ENCODE measurements at places on chromosomes 1 and 21. TPM values are rescaled to one million over a fixed set of nuclear protein-coding genes. Genes with fewer than 3 reads are reported as not detected.

DNA sequence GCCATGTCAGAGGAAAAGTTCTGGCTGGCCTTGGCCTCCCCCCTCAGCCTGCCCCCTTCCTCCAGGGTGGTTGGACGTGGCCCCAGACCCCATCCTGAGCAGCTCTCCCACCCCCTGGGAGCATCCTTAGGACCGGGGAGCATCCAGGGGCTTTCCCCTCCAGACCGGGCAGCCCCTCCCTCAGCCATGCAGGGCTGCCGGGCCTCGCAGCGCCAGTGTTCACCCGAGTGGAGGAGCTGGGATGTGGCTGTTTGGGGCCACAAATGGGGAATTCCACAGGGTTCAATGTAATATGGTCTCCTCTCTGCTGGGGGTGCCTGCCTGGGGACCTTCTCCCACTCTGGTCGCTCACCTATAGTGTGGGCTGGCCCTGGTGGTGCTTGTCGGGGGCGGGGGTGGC is 4.2 kb upstream of the PFKL start:
- no peak for DNase-seq

DNA sequence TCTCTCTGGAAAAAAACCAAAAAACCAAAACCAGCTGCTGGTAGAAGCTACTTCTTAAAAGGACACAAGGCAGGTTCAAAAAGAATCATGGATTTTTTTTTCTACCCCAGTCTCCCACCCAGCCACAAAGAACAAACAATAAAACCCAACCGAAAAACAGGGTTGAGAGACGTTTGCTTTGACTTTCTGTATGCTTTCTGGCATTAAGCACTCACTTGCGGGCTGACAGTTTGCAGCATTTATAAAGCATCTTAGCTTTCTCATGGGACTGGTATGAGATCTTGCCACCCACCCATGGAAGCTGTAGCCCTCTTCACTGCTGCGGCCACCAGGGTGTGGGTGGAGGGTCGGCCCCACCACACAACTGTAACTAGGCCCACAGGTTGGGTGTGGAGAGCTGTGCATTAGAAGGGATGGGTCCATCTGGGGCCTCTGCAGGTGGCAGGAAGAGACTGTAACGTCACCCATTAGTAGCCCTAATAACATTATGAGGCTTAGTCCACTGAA is 165.7 kb downstream of the RHOU start:
- DNase-seq, result no peak

DNA sequence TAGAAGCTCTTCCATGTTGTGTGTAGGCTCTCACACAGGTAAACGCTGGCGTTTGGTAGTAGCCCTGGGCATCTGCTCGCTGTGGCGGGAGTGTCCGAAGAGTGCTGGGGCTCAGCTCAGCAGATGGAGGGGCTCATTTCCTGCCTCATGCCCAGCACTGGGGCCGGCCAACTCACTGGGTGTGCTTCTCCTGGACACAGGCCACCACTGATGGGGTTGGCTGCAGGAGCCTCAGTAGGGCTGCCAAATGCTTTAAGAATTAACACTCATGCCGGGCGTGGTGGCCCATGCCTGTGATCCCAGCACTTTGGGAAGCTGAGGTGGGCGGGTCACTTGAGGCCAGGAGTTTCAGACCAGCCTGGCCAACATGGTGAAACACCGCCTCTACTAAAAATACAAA is 20.9 kb downstream of the UQCRHL start:
- DNase-seq, result peak; percentile 68

DNA sequence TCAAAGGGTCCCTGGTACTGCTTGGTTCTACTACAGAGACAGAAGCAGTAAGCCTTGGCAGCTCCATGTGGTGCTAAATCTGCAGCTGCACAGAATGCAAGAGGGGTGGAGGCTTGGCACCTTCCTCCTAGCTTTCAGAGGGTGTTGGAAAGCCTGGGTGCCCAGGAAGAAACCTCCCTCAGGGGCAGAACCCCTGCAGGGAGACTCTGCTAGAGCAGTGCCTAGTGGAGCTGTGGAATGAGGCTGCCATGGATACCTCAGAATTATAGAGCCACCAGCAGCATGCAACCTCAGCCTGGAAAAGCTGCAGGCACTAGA is 76.2 kb upstream of the TLR5 start:
- DNase-seq, result no peak

DNA sequence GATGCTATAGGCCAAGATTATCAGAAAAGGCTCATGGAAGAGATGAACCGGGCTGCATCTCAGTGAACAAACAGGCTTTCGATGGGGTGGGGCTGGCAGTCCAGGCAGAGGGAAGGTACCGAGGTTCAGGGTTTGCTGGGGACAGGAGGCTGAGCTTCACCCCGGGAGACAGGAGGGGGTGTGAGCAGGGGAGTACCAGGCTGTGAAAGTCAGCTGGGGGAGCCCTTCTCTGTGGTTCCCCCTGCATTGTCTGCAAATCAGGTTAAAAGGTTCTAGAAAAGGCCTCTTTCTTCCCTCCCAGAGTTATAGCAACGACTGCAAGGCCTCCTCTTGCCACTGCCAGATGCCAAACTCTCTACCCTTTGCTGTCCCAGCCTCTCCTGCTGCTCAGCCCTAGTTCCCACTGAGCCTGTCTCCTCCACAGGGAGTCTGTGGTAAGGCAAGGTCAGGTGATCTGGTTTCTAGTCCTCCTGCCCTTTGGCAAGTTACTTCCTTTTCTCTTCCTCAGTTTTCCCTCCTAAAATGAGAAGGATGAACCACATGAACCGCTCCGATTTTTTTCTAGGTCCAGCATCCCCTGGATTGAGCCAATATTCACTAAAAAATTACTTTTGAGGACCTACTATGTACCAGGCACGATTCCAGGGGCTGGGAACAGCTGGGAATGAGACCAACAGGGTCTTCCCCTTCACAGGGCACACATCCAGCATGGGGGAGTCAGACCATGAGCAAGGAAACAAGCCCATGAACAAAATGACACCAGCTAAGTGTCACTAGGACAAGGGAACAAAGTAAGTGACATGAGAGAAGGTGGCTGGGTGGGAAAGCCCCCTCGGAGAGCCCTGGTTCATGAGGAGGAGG is 7.2 kb downstream of the LAD1 start:
- no peak for DNase-seq

- no peak for DNase-seq
Measured at GRCh38 chr1:152050886-152051675, 14.3 kb upstream of the S100A11 start.

- DNase-seq, result no peak
Measured at GRCh38 chr1:85935234-85935633, 221.3 kb downstream of the COL24A1 start.

GRCh38 chr1:88288571-88288970 is 395.5 kb upstream of the PKN2 start:
- no peak for DNase-seq

DNA sequence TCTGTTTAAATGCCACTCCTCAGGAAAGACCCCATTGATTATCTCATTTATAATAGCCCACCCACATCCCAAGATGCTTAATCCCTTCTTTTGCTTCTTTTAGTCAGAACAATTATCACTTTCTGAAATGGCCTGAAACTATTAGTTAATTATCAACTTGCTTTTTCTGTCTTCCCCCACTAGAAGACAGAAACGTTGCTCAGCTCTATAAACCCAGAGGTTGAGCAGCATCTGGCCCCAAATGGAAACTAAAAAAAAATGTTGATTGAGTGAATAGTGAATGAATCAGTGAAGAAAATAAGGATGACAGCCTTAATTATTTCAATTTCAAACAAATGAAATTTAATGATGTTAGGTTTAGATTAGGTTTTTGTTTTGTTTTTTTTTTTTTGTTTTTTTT is 38.2 kb upstream of the PIGC start:
- no peak for DNase-seq

DNA sequence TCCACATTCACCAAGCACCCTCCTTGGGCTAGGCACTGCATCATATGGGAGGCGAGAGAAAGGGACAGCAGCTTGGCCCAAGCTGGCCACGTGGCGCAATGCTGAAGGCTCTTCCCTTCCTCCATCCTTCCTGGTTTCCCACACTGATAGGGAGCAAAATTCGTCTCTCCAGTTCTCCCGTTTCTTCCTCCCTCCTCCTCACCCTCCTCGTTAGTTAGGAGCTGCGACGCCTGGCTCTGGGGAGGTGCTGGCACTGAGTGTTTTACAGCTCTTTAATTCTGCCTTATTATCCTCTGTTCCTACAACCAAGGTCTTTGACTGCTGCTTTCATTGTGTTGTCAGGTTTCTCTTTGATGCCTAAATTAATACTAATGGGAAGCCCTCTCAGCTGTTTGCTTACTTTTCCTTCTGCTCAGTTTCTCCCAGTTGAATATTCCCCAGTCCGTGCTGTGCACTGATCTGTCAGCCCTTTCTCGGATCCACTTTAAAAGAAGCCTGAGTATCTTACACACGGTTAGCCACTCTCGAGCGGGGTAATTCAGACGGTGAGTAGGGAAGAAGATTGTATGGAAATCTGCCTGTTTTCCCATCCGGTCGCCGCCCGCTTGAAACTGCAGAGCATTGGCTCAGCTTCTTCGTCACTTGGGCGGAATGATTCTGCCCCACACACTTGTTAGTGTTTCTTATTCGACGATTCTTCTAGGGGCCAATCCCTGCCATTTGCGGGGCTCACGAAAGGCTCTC is 56.2 kb upstream of the SMYD2 start:
- no peak for DNase-seq

GRCh38 chr1:32291145-32291707 is 657 bp upstream of the HDAC1 start:
- DNase-seq, result no peak

- no peak for DNase-seq
Measured at GRCh38 chr21:37528150-37528937, 161.8 kb downstream of the DYRK1A start.

GRCh38 chr1:221987860-221988520 is 246.1 kb upstream of the DUSP10 start:
- DNase-seq, result no peak

DNA sequence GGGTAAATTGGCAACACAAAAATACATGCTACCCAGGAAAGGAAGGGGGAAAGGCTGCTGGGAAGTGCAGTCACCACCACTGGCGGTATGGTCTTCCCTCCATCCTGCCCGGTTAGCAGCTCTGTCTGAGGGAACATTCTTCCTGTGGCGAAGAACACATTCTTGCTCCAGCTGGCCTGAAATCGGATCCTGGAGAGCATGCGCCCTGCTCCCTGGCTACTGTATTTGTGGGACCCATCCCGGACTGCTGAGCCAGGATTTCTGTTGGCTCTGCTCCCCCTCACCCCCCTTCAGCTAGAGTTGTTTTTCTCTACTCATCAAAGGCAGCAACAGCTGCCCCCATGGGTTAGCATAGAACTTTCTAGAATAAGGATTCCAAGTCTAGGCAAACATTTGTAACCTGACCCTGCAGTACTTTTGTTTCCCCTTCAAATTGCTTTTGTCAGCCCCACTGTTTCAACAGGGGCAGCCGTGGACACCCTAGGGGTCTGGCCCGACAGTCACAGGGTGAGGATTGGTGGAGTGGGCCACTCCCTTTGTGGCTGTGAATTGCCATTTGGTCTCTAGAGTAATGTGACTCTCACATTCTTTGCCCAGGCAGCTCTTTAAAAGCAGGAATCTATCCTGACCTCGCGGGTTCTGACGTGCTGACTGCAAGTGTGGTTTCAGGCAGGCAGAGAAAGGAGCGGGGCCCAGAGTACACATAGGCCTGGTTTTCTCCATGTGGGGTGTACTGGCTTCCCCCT is 157.7 kb downstream of the TOMM20 start:
- peak; percentile 88 for DNase-seq

GRCh38 chr1:159786966-159787365 is 6.2 kb downstream of the DUSP23 start:
- no peak for DNase-seq

Gene FALEC
- total RNA-seq, result not detected

Gene HORMAD1
- total RNA-seq, result not detected

Gene NRDC
- 67.5 TPM for total RNA-seq

Gene RPS6KA1
- 6.9 TPM for total RNA-seq

Gene OLFML3
- total RNA-seq, result 28.6 TPM

Gene GPR3
- total RNA-seq, result 4.4 TPM

Gene NCF2
- total RNA-seq, result 3.2 TPM

Gene PDE9A
- total RNA-seq, result 1.1 TPM

Gene TCHH
- 0.12 TPM for total RNA-seq

Gene HOOK1
- 3.9 TPM for total RNA-seq

Gene JAK1
- total RNA-seq, result 122 TPM

Gene C1orf159
- 4.4 TPM for total RNA-seq

Gene TSSK3
- total RNA-seq, result 0.70 TPM
